ENCODE measurements at places on chromosomes 13 and 19.

DNA sequence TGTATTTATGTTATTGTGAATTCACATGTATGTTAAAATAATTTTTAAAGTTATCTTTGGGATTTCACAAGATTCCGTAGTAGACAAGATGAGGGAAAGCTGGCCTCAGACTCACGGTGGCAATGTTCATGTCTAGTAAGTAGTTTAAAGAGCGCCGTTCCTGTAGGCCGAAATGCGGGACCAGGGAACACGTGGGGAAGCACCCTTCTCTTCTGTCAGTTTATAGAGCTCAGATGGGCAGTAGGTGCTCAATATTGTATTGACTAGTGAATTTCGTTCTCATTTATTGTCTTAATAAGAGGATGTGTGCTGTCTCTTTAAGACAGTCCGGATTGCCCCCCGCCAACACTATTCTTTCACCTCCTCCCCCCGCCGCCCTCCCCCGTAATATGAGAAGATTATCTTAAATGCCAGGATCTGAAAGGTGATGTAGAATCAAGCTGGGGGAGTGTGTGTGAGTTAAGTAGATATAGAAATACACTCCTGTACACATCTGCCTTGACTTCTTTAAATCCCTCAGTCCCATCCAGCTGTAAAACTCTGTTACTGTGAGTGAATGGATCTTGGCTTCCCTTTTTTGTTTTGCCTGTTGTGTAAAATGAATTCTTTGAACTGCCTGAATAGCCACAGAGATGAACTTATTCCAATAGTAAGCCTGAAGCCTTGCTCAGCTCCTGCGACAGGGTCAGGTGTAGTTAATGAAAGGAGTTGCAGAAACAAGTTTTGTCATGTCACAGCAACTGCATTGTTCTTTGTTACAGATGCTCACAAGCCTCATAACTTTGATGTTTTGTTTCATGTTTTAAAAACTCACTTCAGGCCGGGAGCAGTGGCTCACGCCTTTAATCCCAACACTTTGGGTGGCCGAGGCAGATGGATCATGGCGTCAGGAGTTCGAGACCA lies 1.3 kb downstream of the LAMP1 start:
- H3K27me3 ChIP-seq: peaks cover 7% of the 10 kb centered on the region
- peak overlapping the region; percentile 98 for H3K27ac ChIP-seq
- DNase-seq: no peak
- H3K4me1 ChIP-seq: peaks cover 36% of the 10 kb centered on the region
- peaks cover 26% of the 10 kb centered on the region for H3K36me3 ChIP-seq

DNA sequence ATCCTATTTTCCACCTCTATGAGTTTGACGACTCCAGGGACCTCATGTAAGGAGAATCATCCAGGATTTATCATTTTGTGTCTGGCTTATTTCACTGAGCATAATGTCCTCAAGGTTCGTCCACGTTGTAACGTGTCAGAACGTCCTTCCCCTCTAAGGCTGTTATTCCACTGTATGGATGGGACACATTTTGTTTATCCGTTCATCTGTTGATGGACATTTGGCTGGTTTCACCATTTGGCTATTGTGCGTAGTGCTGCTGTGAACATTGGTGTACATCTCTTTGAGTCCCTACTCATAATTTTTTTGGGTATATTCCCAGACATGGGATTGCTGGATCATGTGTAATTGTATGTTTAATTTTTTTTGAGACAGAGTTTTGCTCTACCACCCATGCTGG lies 21.5 kb downstream of the CRTC1 start:
- H3K36me3 ChIP-seq: no peaks in the 10 kb centered on the region
- no peak overlapping the region for H3K27ac ChIP-seq
- H3K4me3 ChIP-seq: no peak overlapping the region

- peaks cover 57% of the 10 kb centered on the region for H3K27me3 ChIP-seq
- no peak overlapping the region for H3K27ac ChIP-seq
These were observed 14.8 kb upstream of the ZNF492 start for GRCh38 chr19:22619371-22619770.

DNA sequence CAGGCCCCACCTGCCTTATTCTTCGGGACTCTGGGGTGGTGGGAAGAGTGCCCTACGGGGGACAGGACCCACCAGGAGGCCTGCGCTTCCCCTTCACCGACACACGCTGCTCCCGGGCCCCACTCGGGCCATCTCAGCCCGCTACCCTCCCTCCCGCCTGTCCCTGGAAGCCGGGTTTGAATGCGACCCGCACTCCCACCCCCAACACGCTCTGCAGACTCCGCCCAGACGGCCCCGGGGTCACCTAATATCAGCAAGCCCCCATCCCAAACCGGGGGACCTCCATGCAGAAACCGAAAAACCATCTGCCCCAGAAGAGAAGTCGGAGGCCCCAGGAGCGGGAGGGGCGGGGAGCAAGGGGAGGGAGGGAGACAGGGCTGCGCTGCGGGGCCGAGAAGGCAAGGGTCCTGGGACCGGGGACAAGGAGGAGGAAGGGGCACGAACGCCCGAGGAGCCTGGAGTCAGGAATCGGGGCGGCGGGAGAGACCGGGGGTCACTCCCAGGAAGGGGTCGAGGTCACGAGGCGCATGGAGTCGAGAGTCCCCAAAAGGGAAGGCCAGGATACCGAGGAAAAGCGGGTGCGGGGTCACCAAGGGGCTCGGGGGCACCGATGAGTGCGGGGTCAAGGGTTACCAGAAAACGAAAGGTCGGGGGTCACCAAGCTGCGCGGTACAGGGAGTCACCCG lies 766 bp downstream of the SBNO2 start:
- H3K4me3 ChIP-seq: peak overlapping the region; percentile 88
- H3K27me3 ChIP-seq: no peaks in the 10 kb centered on the region
- DNase-seq: peak; percentile 53
- H3K36me3 ChIP-seq: peaks cover 17% of the 10 kb centered on the region
- peak overlapping the region; percentile 97 for H3K27ac ChIP-seq

- no peak overlapping the region for H3K4me3 ChIP-seq
- H3K36me3 ChIP-seq: no peaks in the 10 kb centered on the region
- no peaks in the 10 kb centered on the region for H3K4me1 ChIP-seq
- H3K27me3 ChIP-seq: no peaks in the 10 kb centered on the region
- no peak overlapping the region for H3K27ac ChIP-seq
These were observed 345.6 kb downstream of the SPRY2 start for GRCh38 chr13:79995334-79995733.

DNA sequence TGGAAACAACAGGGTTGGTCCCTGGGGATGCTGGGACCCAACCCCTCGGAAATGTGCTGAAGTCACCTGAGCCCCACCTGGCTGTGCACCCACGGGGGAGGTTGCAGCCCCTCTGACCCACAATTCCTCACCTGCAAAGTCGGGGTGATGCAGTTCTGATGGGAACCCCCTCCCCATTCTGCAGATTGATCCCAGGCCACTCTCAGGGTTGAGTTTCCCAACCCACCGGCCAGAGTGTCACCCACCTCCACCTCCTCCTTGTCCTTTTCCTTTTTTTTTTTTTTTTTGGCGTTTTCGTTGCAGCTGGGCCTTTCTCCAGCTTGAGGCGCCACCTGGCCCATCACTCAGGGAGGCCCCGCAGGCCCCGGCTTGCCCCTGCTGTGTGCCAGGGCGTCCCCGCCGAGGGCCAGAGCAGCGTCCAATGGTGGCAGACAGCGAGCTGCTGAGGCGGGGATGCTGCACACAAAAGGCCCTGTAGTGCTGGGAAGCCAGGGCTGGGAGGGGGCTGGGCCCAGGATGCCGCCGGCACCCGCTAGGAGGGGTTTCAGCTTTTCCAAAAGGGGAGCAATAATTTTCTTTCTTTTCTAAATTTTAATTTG lies 4.6 kb downstream of the PIK3R2 start:
- peaks cover 27% of the 10 kb centered on the region for H3K4me1 ChIP-seq
- H3K4me3 ChIP-seq: no peak overlapping the region
- H3K27me3 ChIP-seq: no peaks in the 10 kb centered on the region
- no peak overlapping the region for H3K27ac ChIP-seq
- peaks cover 38% of the 10 kb centered on the region for H3K36me3 ChIP-seq

DNA sequence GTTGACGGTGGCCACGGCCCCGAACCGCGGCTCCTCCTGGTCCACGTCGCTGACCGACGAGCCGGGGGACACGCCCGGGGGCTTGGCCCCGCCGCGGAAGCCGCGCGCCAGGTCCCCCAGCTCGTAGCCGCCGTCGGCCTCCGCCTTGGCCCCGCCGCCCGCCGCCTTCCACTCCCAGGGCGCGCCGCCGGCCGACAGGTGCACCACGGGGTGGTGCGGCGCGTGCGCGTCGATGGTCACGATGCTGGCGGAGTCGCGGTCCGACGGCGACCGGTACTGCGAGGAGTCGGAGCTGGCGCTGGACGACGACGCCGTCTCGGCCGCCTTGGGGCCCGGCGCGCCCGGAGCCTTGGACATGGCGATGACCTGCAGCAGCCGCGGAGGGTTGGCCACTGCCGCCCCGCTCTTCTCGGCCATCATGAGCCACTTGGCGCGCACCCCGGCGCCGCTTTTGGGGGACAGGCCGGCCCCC lies 9.0 kb downstream of the PLPPR3 start:
- H3K36me3 ChIP-seq: peaks cover 62% of the 10 kb centered on the region
- no peaks in the 10 kb centered on the region for H3K4me1 ChIP-seq
- no peaks in the 10 kb centered on the region for H3K27me3 ChIP-seq
- H3K27ac ChIP-seq: no peak overlapping the region
- H3K4me3 ChIP-seq: no peak overlapping the region

DNA sequence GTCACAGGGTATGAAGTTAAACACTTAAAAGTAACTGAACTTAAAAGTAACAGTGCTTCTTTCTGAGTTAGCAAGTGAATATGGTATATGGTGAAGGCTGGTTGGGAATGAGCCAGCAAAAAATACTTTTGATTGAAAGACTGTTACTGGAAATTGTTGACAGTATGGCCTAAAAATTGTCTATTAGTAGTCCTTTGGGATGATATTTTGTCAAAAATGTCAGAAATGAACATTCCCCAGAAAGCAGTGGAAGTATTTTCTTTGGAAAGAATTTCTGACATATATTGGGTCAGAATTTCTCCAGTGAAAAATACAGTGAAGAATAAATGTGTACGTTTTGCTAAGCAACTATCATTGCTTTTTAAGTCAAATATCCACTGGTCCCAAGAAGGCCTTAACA lies 860.5 kb downstream of the PCDH9 start:
- H3K27ac ChIP-seq: no peak overlapping the region
- DNase-seq: no peak
- H3K4me3 ChIP-seq: no peak overlapping the region
- H3K4me1 ChIP-seq: no peaks in the 10 kb centered on the region
- H3K36me3 ChIP-seq: no peaks in the 10 kb centered on the region
- no peaks in the 10 kb centered on the region for H3K27me3 ChIP-seq

Data from activated T-cell treated with anti-CD3 and anti-CD28 coated beads, Interleukin-2, amount 50 U/mL, for 24 hours (primary cell).